ENCODE measurements at places on chromosomes 5 and 9.

- no peak for DNase-seq
These were observed 16.7 kb downstream of the PCDH12 start for GRCh38 chr5:141941307-141941706.

DNA sequence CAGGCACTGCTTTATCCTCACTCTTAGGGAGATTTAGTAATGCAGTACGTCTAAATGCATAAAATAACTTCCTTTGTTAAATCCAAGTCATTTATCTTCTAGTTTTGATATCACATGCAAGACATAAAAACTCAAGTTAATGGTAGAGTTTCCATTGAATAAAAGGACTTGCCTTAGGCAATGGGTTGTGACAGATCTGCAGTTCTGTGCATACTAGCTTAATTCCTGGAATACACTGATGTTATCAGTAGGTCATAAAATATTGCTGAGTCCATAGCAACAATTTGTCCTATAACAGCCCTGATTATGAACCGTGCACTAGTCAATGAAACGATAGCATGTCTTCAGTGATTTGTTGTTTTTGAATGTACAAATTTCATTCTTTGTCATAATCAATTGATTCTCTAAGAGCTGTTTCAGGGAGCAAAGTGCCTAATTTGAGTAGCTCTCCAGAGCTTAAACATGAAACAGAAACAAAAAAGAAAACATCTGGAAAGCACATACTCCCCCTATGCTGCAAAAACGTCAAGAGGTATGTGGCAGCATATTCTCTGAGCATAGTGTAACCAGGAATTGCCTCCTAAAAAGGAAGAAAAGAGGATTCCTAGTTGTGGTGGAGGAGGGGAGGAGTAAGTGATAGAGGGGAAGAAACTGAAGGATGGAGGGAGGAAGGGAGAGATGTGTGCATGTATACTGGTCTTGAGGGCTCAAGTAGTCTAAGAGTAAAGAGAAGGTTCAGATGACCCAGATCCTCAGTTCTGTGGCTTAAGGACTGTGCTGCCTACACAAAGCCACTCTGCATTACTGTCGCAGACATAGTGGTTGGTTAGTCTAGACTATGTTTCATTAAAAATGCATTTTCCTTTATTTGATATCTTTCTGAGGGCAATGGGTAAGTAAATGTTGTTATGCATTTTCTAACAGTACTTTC, 589.2 kb downstream of the PRR16 start:
- no peak for DNase-seq

DNA sequence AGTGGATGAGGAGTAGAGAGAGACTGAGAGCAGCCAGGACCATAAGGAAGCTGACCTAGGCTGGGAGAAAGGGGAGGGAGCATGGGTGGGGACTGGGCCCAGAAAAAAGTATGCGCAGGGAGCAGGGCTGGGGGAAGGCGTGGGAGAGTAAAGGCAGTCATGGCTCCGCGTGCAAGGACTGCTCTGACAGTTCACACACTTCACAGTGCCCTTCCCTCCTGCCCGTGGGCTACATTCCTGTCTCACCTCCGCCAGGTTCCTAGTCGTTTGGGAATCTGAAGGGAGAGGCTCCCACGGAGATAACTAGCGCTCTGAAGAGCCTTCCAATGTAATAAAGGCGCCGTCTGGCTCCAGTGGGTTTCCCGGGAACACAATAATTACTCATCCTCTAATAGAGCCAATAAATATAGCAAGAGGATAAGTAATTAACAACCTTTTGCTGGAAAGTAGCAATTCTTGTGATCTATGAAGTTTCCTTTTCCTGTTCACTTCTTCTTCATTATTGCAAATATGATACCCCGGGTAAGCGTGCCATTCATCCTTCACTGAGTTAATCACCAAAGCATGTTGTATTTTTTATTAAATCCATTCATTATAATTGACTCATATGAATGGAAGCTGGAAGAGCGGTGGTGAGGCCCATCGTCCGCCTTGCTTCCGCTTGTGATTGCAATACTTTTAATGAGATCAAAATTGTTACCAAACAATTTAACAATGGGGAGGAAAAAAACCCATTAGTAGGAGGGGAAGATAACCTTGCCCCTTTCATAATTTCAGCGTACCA, 39.3 kb downstream of the TTLL11 start:
- DNase-seq = no peak

DNA sequence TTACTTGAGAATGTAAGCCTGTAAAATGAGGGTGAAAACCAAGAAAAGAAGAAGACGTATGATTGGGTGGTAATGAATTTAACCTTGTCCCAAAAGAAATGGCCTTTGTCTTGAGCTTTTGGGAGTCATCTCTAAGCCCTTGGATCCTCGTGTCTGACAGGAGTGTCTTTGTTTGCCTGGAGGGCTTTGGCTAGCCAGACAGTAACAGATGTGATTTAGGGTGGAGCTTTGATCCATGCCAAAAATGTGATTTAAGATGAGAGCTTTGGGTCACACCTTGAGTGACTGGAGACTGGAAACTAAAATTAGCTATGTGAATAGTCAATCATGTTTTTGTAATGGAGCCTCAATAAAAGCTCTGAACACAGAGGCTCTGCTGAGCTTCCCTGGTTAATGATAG, 25.9 kb upstream of the ZFAND5 start:
- no peak for DNase-seq

DNA sequence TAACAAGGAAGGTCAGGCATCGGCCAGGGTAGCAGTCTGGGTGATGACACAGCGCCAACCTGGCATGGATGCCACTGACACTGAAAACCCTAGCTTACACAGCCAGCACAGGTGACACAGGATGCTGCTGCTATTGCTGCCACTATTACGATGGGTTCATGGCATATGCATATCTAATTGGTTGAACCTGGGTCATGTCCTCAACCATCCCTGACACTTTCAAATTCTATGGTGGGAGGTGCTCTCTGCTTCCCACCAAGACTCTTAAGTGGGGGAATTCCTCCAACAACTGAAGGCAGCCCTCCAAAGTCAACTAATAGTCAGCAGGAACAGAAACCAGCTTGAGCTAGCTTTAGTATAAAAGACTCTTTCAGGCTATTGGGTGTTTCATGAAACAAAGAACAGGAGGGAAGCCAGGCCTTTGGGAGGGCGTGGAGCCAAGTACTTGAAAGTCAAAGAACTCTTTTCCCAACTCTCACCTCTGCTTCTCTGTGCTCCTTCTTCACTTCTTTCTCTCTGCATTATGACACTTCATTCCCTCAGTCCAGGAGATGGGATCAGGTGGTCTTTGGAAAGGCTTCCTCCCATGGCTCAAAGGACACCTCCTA, 21.3 kb downstream of the PTTG1 start:
- peak; percentile 49 for DNase-seq

DNA sequence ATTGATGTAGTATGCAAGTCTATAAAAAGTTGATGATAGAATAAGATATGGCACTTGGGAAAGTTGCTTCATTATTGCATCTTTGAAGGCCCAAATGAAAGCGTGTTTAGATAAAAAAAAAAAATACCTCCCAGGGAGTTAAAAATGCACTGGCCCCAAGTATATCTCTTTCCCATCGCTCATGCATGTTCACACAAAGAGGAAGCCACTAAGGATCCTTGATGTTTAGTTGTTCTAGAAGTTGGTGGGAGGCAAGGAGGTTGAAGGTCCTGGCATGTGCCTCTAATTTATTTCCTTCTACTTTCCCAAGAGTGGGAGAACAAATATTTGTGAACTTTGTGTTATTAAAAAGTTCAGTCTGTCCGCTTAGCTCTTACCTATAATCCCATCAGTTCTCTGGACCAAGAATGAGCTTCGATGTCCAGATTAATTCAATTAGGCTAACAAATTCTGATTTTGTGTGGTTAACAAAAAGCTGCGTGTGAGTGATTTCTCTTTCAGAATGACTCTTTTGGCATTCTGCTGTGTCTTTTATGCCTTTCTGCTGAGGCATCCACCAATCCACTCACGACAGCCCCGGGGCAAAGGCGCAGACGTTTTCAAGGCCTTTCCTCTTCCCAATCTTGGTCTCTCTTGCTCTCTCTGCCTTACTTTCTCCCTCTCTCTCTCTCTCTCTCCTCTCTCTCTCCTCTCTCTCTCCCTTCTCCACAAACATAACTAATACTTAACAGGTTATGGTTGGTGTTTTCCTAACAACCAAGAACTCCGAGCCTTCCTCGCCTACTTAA, 135.1 kb upstream of the ERCC6L2 start:
- DNase-seq = no peak

DNA sequence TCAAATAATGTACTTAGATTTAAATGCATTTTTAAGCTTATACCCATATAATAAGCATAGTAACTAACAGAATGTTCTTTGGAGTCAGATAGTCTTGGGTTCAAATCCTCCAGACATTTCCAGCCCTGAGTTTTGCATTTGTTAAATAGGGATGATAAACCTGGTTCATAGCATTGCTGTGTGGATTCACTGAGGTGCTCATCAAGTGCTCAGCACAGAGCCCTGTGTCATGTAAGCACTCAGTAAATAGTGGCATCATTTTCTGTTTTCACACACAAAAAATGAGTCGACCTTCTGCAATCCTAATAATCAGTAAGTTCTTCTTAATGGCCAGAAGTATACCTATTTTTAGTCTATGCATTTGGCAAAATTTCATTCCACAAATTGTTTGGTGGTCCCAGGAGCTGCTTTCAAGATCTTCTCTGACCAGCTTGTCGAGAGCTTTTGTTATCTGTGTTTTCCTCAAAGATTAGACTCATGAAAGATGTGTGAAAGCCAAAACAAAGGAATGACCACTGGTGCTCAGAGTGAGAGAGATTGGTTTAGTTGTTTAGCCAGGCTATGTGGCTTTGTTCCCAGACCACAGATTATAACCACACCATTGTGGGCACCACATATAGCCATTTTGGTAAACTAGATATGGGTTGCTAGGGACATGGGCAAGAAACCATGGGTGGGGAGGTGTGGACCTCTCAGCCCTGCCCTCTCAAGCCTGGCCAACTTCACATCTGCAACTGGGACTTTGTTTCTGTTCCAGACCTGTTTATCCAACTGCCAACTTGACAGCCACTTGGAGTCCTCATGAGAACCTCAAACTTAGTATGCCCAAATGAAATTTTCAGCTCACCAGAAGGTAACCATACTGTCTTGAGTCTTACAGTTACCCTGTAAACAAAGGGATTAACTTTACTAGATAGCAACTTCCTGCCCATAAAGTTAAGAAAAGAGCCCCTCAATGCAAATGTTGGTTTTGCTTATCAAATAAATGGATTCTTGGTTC, 45.0 kb downstream of the DOCK8 start:
- DNase-seq = no peak

- DNase-seq = no peak
These were observed 356.0 kb upstream of the PANK3 start for GRCh38 chr5:168935183-168935582.

GRCh38 chr5:115484368-115484767, 60.2 kb downstream of the FEM1C start:
- no peak for DNase-seq

DNA sequence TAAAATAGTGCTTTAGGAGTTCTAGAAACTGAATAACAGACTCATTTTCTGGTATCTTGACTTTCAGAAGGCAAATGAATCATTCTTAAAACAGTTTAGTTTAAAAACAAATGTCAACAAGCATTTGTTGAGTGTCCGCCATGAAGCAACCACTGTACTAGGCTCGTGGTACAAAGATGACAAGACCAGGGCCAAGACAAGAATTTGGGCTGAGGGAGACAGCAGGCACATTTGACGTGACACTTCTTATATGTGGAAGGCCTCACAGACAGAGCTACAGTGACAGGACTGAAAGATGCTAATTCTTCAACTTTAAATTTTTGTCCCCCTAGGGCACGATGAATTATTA, 14.4 kb upstream of the ZNF131 start:
- DNase-seq = no peak

- DNase-seq = no peak
These were observed 5.0 kb downstream of the LAMC3 start for GRCh38 chr9:131013771-131014676.

DNA sequence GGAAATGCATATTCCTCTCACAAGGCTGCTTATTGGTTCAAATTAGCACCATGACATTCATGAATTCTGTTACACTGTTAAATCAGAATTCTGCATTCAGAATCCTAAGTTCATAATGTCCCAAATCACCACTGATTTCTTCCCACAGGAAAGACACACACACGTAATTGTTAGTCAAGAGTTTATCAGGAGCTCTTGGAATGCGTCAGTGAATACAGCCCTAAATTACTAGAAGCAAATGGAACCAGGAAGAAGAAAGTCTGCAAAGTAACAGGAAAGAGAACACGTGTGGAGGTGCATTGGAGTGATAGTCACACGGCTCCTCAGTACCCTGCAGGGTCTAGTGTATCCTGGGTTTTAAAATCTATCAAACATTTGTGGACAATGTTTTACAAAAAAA, 110.2 kb downstream of the ANXA2R start:
- no peak for DNase-seq

- DNase-seq = no peak
These were observed 42.8 kb downstream of the SLC12A7 start for GRCh38 chr5:1068895-1069719.

DNA sequence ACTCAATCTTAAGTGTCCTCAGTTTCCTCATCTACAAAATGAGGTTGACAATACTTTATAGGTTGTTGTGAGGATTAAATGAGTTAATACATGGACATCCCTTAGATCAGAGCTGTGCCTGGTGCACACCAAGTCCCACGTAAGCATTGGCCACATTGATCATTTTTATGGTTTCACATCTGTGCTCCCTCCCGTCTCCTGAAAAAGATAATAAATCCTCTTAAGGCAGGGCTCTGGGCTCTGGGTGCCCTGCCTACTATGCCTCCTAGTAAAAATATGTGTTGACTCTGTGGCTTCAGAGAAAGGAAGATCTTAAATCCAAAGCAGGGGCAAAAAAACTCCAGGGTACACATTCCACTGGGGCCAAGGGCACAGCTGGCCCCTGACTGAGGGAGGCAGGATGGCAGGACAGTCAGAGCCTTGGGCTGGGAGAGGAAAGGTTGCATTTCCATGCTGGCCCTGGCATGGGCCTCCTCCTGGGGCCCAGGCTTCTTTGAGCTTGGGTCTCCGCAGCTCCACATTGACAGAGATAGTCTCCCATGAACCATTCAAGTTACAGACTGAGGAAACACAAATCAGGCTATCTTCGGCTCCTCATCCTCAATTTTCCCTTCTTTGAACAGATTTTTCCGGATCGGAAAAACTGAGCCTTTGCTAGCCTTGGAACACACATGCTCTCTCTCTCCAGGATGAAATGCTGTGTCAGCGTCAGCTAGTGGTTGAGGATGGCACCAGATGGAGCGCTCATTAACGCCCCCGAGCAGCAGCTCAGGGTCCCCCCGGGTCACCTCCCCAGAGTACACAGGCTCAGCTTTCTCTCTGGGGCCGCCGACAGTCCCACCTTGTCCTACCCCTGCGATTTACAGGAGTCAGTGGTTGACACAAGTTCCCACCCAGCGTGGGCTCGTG, 22.4 kb upstream of the KIF12 start:
- no peak for DNase-seq

DNA sequence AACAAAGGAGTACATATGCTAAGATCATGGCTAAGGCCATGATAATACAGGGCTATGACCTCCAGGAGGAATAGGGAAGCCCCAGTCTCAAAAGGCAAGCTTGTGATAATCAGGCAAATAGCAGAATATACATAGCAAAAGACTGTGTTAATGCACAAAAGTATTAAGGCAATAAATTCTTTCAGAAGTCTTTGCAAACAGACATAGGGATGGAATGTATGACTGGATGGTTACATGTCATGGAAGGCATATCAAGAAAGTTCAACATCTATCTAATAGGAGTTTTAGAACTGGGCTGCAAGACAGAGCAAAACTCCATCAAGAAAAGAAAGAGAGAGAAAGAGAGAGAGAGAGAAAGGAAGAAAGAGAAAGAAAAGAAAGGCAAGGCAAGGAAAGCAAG, 264.5 kb upstream of the CDH6 start:
- DNase-seq = no peak

GRCh38 chr5:56108246-56108645, 113.5 kb upstream of the IL6ST start:
- no peak for DNase-seq

- DNase-seq = no peak
These were observed 73.1 kb downstream of the RGS3 start for GRCh38 chr9:113536483-113537228.

All from breast epithelium (tissue), 4 donors.